ENCODE measurements at places on chromosomes 7 and 10.

GRCh38 chr7:141221007-141221612 lies 147.2 kb downstream of the TMEM178B start:
- no peak for DNase-seq

DNA sequence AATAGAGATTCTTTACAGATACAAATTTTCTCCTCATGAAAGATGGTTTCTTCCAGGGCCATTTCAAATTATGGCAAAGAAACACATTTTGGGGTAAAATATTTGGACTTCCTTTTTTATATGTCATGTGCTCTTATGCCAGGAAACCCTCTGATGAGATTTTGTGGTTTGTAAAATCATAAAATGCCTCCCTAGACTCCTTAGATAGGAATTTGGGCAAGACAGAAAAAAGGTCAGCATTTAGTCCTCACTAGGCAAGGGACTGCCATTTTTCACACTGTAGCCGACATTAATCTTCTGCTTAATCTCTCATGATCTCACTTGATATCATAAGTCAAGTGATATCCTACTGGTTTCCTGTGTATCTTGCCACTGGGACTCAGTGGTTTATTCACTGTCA lies 286.4 kb downstream of the ARHGAP12 start:
- DNase-seq: no peak

DNA sequence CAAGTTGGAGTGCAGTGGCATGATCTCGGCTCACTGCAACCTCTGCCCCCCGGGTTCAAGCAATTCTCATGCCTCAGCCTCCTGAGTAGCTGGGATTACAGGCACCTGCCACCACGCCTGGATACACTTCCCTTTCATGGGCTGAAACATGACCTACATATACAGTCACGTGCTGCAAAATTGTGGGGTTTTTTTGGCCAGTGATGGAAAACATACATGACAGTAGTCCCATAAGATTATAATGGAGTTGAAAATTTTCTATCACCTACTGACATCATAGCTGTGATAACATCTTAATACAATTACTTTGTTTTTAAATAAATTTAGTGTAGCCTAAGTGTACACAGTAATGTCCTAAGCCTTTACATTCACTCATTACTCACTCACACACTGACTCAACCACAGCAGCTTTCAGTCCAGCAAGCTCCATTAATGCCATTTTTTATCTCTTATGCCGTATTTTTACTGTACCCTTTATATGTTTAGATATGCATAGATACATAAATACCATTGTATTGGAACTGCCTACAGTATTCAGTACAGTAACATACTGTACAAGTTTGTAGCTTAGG lies 79.9 kb upstream of the TMEM196 start:
- DNase-seq: no peak

GRCh38 chr7:151272877-151273276 lies 24.4 kb upstream of the SMARCD3 start:
- no peak for DNase-seq

DNA sequence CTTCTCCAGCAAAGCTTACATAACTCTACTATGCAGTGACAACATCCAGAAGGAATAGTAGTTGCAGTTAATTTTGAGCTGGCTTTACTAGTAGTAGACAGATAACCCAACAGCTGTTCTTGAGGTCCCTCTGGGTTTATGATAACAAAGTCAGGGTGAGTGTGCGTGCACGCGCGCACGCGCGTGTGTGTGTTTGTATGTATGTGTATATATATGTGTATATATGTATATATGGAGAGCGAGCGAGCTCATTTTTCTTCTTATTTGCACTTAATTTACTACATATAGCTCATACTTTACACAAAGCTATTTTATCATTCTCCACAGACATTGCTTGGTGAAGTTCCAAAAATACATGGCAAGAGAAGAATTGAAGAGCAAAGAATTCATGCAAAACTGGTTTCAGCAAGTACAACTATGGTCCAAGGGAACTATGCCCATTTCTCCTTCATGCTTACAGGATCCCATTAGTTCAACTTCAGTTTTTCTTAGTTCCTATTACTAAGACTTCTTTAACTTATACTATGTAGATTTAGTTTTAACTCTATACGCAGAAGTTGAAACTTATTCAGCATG lies 105.9 kb upstream of the TMEM168 start:
- DNase-seq: no peak

DNA sequence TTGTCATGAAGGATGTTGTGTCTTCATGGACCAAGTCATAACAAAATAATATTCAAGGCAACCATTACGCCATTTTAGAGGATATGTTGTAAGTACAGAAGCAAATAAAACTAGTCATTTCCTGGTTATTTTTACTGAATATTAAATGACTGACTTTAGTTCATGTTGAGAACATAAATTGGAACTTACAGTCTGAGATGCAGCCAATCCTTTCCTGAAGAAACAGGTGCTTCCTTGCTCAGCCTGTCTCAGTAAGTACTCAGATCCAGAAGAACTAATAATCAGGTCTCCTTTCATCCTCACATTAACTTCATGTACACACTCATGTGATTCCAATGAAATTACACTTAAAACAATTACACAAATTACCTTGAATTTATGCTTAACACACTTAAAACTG lies 12.3 kb downstream of the SEMA3A start:
- no peak for DNase-seq
